ENCODE measurements at places on chromosomes 5 and 9.

GRCh38 chr9:114995681-114996221, 65.4 kb upstream of the TNFSF8 start:
- DNase-seq = no peak

GRCh38 chr5:57482671-57483106, at the start of gene ACTBL2:
TSS of gene ACTBL2 (minus strand) at chr5:57482811. CDS start at chr5:57482707, 104 bp downstream.
- DNase-seq = no peak

GRCh38 chr5:85896514-85896913, 721.2 kb upstream of the COX7C start:
- DNase-seq = no peak

DNA sequence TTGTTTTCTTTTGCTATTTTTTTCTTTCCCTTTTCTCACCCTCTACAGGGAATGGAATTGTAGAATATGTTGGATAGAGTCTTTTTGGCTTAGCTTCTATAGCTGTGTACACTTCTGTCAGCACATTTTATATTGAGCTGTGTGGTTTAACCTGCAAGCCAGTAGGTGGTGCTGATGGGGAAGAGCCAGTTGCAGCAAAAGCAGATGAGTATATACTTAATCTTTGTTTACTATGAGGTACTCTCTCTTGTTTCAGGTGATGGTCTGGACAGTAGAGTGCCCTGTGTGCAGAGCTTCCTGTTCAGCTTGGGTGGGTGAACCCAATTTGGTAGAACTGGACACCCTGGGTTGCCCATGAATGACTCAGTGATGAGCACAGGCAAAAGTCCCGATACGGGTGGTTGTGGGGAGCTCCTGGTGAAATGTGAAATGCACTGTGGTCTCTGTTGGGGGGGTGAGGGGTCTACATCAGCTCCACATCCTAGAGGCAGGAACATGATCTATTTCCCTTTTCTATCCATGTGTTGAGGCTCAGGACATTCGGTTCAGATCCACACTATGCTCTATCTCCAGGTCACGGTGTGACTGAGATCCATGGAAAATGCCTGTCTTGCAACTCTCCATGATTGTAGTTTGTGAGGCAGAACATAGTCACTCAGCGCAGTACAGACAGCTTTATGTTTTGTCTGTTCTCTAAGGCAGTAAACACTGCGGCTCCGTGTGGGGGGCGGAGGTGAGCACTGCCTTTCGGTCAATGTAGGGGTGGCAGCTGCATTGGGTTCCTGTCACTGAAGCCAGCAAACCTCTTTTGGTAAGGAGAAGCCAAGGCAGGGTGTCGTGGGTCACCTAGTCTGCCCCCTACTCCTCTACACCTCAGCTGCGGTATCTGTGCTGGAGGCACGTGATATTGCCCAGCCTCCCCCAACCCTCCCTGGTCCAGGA, 353.2 kb downstream of the PRR16 start:
- DNase-seq = no peak

- DNase-seq = no peak
Measured at GRCh38 chr9:136898483-136899100, 12.3 kb downstream of the TRAF2 start.

DNA sequence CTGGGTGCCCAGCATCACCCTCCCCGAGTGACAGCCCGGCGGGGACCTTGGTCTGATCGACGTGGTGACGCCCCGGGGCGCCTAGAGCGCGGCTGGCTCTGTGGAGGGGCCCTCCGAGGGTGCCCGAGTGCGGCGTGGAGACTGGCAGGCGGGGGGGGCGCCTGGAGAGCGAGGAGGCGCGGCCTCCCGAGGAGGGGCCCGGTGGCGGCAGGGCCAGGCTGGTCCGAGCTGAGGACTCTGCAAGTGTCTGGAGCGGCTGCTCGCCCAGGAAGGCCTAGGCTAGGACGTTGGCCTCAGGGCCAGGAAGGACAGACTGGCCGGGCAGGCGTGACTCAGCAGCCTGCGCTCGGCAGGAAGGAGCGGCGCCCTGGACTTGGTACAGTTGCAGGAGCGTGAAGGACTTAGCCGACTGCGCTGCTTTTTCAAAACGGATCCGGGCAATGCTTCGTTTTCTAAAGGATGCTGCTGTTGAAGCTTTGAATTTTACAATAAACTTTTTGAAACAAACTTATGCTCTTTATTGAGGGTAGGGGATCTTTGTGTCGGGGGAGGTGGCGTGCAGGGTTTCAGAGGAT, 1.3 kb downstream of the GADD45G start:
- DNase-seq = peak; percentile 45

DNA sequence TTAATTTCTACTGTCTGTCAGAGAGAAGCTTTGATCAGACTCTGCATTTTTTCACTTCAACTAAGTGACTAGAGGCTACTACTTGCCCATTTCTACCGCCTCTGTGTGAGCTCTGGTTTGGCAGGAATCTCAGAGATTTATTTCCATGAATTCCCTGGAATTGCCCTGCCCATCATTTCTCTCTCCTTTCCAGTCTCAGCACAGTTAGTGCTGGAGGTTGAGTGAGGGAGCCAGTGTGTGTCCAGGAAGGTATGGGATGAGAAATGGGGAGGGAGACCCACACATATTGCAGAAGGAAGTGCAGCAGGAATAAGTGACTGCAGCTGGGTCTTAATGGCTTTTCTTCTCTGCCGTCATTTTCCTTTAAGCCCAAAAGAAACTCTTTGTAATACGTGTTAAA, 443.1 kb upstream of the ZNF462 start:
- DNase-seq = no peak

DNA sequence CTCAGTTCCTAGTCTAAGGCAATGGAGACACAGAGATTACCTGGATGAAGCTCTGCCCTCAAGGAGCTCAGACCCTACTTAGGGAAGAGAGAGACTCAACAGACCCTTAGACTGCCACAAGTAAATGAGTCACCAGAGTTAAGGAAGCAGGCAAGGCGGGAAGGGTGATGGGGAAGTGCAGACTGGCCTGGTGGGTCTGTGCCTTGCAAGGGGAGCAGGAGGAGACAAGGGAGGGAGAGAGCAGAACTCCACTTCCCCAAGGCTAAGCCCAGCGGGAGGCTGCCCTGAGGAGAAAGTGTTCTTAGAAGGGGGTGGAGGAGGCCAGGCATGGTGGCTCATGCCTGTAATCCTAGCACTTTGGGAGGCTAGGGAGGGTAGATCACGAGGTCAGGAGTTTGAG, 83.7 kb downstream of the HRH2 start:
- no peak for DNase-seq

- no peak for DNase-seq
Measured at GRCh38 chr5:122849771-122850170, 4.4 kb downstream of the SNX24 start.

DNA sequence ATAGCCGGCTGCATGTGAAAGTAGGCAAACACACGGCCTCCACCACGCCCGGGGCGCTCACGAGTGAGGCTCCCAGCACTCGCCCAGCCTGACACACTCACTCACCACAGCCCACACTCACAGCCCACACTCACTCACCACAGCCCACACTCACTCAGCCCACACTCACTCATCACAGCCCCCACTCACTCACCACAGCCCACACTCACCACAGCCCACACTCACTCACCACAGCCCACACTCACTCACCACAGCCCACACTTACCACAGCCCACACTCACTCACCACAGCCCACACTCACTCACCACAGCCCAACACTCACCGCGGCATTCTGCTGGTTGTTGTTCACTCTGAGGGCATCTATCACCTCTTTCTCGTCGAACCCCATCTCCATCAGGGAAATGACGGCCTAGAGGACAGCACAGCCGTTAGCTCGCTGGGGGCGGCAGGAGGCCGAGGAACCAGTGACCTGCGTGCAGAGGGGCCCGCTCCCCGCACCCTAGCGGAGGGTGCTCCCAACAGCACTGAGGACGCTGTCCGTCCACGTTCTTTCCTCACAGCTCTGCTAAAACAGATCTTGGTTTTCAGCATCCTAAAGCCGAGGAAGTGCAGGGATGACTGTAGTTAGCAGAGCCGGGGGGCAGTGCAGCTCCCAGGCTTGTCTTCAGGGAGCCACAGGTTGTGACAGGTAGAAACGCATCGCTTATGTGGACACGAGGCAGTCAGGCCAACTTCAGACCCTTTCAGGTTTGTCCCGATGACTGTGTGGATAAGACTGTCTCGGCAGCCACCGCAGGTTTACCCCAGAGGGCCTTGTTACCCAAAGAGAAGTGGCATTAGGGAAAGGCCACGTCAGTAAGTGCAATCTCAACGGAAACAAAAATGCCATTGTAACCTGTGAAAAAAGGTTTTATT, 21.6 kb downstream of the UBAC1 start:
- no peak for DNase-seq

GRCh38 chr5:86623785-86624483, 6.2 kb downstream of the COX7C start:
- DNase-seq = no peak

DNA sequence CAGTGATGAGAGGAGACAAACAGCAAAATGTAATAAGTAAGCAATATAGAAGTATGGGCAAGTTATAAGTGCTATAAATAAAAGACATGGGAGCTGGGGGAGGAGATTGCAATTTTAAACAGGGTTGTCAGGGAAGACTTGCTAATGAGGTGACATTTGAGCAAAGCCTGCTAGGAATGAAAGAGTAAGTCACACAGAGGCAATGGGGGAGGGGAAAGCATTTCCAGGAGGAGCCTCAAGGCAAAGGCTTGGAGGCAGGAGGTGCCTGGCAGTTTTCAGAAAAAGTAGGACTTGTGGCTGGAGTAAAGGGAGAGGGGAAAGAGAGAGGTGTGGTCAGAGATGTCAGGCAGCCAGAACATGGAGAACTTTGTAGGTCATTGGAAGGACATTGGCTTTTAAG, 124.4 kb upstream of the NMUR2 start:
- no peak for DNase-seq

DNA sequence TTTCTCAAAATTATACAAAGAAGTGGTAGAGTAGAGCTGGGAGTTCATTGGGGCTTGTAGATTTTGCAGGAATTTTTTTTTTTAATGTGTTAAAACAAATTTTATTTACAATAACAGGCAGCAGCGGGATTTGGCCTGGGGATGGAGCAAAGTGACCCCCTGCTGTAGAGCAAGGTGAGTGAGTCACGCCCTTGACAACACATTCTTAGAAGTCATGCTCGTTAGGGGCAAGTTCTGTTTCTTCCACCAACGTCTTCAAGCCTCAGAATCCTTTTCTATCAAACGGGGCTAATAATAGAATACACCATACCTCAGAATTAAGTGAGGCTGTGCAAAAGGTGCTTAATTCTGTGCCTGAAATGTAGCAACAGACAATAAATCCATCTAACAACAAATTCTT, 1.1 kb upstream of the ANKDD1B start:
- DNase-seq = no peak

DNA sequence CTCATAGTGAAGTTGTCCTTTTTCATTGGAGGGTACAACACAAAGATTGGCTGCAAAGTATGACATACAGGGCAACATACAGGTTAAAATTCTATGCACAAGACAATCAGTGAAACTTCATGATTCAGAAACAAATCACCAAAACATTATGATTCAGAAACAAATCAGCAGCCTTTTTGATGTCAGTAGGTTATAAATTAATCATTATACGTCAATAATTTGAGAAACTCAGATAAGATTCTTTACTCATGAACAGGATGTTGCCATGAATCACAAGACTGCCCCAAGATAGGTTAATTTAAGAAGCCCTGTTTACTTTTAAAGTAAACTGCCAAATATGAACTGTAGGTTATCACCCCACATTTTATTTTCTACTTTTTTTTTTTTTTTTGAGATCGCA, 62.2 kb upstream of the IL33 start:
- no peak for DNase-seq

- DNase-seq = no peak
Measured at GRCh38 chr5:172162323-172162986, 25.6 kb downstream of the STK10 start.

DNA sequence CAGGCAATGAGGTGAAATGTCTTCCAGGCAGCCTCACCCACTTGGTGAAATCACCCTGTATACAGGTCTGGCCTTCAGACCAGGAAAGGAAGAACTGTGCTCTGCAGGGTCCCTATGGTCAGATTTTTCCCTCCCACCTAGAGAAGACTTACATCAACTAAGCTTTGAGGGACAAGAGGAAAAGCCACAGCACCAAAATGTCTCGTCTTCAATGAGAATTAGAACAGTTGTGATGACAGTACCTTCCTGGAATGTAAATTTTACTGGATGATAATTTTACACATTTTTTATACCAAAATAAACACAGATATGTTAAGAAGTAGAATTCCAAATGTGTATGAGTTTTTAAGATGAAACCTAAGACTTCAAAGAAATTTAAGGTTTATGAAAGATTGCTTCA, 283.9 kb downstream of the SPOCK1 start:
- DNase-seq = no peak

DNA sequence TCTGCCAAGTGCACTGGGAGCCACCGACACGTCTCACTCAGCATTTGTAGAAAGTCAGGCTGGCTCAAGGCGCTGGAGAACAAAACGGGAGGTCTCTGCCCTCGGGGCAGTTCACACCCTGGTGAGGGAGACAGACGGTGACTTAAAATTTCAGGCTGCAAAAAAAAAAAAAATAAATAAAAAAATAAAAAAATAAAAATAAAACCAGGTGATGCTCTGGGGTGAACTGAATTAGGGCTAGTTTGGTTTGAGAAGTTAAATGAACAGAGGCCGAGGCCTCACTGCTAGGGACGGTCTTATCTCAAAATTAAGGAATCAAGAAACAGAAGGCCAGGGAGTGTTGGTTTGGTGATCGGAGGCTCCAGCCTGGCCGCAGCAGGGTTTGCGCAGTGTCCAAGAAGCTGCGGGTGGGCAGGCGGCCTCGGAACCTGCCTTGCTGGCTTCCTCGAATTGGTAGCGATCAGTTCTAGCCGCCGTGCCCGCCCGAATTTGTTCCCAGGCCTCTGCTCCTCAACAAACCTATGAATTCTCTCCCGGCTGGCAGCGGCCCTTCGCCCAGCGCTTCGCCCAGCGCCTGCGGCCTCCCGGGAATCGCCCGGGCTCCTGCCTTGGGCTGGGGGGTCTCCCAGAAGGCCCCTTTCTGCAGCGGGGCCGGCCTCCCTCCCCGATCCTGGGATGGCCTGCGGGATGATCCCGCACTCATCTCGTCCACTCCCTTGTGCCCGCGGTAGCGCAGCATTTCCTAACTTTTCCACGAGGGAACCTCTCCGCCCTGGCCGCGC, 1.5 kb downstream of the NKX2-5 start:
- DNase-seq = no peak

- no peak for DNase-seq
Measured at GRCh38 chr5:39426746-39427105, 1.9 kb upstream of the DAB2 start.

GRCh38 chr9:24765025-24765756, 219.5 kb upstream of the IZUMO3 start:
- DNase-seq = no peak

- no peak for DNase-seq
Measured at GRCh38 chr9:128224877-128225276, 21.7 kb downstream of the DNM1 start.

DNA sequence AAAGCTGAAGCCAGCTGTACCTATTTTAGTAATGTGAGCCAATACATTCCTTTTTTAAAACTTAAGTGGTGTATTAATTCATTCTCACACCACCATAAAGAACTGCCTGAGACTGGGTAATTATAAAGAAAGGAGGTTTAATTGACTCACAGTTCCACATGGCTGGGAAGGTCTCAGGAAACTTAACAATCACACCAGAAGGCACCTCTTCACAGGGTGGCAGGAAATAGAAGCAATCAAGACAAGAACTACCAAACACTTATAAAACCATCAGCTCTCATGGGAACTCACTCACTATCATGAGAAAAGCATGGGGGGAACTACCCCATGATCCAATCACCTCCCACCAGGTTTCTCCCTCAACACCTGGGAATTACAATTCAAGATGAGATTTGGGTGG, 21.0 kb downstream of the ESM1 start:
- DNase-seq = no peak
